ENCODE measurements at places on chromosomes 3 and 15.

DNA sequence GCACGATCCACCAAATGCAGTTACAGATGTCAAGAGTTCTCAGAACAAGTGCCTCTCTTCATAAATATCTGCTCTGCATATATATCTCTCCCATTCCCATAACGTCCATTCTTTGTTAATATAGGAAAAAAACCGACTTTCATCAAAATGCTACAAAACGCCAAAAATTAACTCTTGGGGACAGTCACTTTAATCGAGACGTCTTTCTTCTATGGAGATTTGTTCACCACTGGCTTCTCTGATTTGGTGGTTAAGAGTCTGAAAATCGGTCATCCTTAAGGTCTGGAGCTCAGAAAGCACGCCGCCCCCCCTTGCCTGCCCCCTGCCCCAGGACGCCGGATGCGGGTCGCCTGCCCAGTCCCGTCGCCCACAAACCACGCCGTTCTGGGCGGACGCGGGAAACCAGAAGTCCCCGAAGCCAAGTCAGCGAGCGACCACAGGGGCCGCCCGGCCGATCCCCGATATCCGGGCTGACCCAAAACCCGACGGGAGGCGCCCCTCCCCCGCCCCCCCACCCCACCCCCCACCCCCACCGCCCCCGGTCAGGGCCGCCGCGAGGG is 252.7 kb downstream of the TJP1 start:
- DNase-seq = no peak

- no peak for DNase-seq
These were observed 98.2 kb downstream of the FNDC3B start for GRCh38 chr3:172137287-172138192.

- peak; percentile 31 for DNase-seq
These were observed 1111.2 kb downstream of the TUSC7 start for GRCh38 chr3:117820658-117821299.

DNA sequence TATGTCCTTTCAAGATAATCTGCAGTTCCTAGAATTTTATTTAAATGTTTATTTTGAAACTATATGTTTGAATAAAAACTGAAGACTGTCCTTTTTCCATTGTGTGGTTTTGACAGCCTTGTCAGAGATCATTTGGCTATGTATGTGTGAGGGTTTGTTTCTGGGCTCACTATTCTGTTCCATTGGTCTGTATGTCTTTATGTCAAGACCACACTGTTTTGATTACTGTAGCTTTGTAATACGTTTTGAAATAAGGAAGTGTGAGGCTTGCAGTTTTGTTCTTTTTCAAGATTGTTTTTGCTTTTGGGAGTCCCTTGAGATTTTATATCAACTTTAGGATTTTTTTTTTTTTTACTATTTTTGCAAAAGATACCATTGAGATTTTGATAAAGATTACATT is 42.0 kb downstream of the PIAS1 start:
- no peak for DNase-seq

GRCh38 chr3:44722103-44722401 is 7.4 kb upstream of the ZNF501 start:
- DNase-seq = no peak

DNA sequence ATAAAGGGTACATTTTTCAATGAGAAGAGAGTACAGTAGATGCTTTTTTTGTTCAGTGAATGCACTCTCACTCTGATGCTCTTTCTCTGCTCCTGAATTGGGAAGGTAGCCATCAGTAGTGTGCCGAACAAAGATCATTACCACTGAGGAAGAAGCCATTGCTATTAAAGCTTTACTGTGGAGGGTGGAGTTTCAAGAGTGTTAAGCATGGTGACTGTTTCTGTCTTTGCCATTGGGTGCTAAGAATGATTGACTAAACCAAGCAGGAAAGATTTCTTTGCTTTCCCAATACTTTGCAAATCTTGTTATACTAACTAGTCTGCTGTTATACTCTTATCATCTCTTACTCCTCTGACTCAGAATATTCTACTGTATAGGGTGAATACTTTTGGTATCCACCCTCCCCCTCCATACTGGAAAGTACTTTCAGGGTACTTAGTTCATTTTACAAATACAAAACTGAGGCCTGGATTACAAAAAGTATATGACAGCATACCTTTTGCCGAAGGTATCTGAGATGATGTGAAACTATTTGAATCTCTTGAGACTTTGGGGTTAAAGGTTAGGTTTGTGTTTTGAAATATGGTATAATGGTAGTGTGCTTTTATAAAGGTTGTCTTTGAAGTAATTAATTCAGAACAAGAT is 1.7 kb downstream of the RAB11A start:
- DNase-seq = peak; percentile 36

DNA sequence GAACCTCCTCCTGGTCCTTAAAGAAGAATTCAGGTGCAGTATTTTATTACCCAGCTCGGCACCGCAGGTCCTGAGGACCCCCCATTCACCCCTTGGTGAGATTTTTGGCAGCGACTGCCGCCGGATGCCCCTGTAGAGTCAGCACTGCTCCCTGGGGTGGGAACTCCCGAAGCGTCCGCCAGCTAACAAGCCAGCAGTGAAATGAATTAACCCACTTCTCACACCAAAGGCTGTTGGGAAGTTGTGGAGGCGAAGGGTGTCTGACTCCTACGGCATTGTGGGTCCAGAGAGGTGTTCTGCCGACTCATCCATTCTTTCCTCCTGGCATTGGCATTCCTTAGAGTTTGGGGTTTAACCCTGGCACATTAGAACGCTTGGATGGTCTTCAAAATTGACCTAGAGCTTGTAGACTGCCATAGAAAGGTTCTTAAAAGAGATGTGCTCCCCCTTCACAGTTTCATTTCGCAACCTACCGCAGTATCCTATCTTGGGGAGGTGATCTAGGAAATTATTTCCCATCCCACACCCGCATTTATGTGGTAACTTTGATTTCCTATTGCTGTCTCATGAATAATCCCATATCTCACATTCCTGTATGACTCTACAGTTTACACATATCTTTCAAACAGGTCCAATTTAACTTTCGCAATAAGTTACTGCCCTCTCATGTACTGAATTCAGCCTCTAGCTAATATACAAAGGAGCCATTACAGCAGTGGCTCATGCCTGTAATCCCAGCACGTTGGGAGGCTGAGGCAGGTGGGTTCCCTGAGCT is 879 bp upstream of the EIF5A2 start:
- peak; percentile 94 for DNase-seq

GRCh38 chr15:96402403-96402802 is 71.9 kb downstream of the NR2F2 start:
- DNase-seq = no peak

DNA sequence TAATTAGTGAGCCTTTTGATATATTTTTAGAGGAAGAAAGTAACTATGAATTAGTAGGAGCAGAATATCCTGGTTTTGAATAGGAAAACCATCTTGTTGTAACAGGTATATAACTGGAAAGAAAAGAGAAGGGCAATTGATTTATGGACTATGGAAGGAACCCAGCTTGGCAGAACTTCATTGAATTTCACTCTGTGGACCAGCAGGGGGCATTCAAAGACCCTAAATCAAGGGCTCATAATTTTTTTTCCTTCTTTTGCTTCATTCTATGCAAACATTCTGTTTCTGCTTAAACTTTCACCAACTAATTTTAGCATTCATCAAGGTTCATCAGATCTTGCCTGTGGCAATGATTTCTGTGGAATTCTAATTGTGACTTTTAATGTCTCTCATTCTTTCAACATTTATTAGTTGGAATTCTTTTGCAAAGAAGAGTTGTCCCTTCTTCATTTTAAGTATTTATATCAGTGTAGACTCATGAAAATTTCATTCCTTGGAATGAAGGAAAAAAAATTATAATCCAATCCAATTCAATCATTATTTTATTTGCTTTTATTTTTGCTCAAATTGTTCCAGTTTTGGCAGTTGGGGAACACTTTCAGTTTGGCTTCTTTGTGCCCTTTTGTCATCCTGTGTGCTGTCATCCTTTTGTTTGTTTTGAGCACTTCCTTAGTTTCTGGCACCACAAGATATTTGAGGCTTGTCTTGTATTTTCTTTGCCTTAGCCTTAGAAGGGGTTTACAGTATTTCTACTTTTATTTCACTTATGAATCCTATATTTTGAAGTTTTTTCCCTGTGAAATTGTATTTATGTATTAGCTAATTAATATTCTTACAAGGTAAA is 30.4 kb downstream of the NXPE3 start:
- peak; percentile 45 for DNase-seq

DNA sequence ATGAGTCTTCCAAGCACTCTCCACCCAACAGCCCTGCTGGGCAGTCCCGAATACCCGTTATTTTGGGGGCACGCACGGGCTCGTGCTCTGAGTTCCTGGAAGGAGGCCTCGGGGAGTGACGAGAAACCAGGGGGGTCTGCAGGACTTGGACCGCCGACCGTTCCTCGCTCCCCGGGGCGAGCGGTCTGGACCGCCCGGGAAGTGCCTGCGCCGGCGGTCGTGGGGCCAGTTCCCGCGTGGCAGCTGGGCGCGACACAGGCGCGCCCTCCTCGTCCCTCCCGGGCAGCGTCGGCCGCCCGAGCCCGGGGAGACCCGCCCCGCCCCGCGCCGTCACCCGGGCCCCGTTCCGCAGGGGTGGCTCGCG is 387 bp downstream of the GNB4 start:
- peak; percentile 33 for DNase-seq

- no peak for DNase-seq
These were observed 56.5 kb downstream of the RPLP1 start for GRCh38 chr15:69509131-69509530.

GRCh38 chr3:181952929-181953328 is 241.2 kb downstream of the SOX2 start:
- no peak for DNase-seq

DNA sequence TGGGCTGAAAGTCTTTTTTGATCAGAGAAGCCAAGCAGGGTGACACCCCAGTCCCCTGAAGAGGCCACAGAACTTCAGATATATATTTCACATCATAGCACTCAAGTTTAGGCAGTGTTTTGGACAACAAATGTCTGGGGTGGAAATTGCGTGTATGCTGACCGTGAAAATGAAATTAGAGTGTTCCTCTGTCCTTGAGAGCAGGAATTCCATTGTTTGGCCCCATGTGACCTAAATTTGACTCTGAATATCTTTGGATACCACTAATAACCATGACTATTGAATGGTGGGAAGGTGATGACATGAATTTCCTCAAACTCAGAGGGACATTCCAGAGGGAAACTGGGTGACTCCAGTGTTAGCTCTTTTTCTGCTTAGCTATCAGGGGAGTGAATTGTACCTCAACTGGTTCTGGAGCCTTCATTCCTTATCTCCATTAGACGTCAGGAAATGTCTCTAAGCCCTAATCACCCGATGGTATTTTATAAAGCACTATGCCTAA is 263.5 kb upstream of the RASGRP1 start:
- peak; percentile 87 for DNase-seq

- DNase-seq = peak; percentile 34
These were observed 30.4 kb upstream of the TM4SF1 start for GRCh38 chr3:149407898-149408297.

GRCh38 chr3:107416886-107417285 is 39.6 kb downstream of the CCDC54 start:
- DNase-seq = peak; percentile 50

GRCh38 chr3:111723293-111724215 is 128.4 kb upstream of the ZBED2 start:
- DNase-seq = peak; percentile 86

DNA sequence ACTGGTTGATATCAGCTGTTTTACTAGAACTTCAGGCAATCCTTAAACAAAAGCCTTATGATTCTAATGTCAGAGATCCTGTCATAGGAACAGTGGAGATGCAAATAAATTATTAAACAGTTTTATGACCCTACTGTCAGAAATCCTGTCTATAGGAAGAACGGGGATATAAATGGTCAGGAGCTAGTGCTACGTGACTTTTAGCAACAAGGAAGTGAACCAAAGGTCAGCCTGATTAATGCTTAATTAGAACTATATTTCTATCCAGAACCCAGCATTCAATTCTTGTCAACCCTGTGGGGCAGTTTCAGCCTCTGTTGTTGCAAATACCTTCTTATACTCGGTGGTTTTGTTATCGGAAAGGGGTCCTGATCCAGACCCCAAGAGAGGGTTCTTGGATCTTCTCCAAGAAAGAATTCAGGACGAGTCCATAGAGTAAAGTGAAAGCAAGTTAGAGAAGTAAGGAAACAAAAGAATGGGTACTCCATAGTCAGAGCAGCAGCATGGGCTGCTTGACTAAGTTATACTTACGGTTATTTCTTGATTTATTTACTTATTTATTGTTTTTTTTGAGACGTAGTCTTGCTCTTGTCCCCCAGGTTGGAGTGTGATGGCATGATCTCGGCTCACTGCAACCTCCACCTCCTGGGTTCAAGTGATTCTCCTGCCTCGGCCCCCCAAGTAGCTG is 59.9 kb upstream of the RNU6-1 start:
- DNase-seq = no peak

DNA sequence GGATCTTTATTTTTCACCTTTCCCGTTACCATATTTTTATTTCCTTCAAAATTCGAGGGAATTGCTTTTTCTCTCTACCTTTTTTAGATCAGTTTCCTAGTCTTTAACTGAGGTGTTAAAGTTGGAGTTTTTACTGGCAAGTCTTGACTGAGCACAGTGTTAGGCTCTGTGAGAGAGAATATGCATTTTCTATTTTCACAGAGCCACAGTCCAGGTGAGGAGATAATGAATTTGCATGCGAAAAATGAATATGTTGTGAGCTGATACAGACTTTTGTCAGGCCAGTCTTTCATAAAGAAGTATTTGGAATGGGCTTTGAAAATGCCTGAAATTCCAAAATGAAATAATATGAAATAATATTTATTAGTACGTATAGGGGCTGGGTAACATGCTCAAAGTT is 31.9 kb downstream of the MME start:
- no peak for DNase-seq

DNA sequence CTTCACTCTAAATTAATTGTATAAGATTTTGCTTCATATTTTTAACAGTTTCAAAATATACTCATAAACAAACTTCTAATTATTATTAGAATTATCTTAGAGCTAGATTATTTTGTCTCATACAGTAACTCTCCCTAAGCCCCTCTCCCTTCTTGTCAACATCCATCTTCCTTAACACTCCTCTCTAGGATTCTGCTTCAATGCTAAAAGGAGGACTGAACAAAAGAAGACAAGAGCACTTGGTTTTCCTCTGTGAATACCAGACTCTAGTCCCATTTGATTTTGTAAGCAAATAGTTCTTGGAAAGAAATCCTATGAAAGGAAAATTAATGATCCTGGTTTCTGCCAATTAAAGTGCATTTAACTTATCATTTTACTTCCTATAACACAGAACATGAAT is 91.8 kb downstream of the KCNMB2 start:
- no peak for DNase-seq

GRCh38 chr3:71681224-71681668 is 44.0 kb downstream of the EIF4E3 start:
- DNase-seq = peak; percentile 77

DNA sequence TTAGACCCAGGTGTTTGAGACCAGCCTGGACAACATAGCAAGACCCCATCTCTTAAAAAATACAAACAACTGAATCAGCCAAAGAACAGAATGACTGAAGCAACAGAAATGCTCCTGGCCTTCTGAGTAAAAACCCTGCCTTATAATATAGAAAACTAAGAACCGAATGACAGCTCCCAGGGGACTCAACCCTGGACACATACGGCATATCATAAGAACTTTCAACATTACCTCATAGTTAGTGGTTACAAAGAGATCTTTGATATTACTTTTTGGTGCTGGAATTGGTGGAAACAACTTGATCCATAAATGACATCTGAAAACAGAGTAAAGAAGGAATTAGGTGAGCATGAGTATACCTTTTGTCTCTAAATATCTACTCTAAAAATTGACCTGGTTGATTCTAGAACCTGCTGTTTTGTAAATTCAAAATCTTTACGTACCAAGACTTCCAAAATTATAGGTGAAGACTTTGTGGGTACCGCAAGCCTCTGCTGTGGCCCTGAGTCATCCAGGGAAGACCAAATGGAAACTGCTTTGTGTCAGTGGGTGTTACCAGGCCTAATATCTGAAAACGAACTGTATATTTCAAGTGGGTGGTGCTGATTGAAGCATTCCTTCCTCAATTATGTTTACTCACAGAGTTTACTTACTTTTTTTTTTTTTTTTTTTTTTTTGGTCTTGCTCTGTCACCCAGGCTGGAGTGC is 35.5 kb downstream of the IL5RA start:
- no peak for DNase-seq
